ENCODE measurements at places on chromosomes 7 and 10.

- DNase-seq = no peak
These were observed 52.8 kb upstream of the GPR26 start for GRCh38 chr10:123613346-123613850.

DNA sequence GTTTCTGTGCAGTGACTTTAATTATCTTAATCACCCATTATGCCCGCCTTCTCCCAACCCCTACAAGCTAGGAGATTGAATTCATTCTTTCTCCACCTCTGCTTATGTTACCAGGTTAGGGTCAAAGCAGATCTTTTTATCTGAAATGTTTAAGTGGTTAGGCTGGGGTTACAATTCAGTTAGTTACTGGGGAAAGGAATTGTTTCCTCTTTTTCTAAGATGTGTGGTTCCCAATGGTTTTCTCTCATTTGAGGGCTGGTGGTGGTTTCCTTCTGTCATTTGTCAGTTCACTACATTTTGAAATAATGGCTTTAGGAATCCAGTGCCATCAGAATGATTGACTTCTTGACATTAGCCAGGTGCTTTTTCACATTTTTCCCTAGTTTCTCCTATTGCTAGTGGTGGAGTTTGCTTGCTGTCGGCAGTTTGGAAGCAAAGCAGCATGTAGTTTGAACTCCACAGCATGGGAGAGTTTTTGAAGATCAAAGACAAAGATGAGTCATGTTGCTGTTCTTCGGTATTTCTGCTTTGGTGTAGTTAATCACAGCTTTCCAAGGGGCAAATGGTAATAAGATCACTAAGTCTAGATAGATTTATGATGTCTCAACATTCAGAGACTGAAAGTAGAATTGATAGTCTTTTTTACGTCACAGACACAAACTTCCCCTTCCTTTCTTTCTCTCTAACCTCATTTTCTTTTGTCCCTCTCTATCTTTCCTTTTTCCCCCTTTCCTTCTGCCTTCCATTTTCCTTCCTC is 168.2 kb downstream of the SND1 start:
- DNase-seq = no peak

DNA sequence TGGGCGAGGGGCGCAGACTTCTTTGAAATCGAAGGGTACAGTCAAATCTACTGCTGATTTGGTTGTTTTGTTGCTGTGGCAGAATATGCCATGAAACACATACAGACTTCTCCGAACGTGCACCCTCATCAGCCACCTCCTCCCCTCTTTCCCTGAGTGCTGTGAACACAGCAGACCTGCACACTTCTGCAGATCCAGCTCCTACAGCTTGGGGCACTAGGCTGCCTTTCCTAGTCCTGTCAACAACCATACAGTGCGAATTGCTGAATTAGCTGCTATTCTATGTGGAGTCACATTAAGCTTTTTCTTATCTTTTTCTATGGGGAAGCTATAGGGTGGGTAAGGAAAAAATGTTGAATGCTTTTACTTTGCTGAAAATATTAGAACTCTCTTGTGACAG is 57.5 kb downstream of the COL17A1 start:
- DNase-seq = no peak

GRCh38 chr7:159062569-159062968 is 82.1 kb downstream of the VIPR2 start:
- no peak for DNase-seq

DNA sequence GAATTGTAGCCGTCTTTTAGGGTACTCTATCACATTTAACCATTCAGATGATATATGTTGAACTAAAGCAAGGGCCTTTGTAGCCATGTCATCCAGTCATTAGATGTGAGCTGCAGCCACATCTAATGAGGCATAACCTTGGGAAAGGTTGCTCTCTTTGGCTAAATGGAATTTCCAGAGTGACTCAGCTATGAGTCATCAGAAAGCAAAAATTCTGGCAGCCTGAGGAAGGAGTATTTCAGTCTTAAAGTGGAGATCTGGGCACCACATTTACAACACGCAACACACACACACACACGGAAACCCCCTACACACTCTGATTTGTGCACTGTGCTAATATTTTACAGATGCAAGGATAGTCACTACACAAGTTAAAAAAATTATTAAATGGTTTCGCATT is 176.9 kb upstream of the ZWINT start:
- DNase-seq = no peak

DNA sequence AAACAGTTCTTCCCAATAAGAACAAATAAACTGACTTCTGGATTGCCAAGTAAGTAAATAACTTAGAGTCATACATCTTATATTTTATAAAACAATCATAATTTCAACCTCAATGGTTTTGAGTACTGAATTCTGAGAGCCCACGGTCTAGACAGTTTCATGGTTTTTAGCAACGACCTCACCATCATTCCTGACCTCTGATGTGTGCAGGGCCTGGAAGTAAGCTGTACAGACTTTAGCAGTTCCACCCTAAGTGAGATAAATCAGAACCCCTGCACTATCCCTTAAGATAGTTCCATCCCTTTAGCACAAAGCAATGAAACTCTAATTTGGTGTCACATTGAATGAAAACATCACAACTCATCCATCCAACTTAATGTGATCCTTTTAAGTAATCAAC is 86.0 kb downstream of the NEBL start:
- DNase-seq = no peak

GRCh38 chr7:116707289-116707688 is 35.3 kb downstream of the MET start:
- DNase-seq = no peak

GRCh38 chr7:16934722-16935340 is 53.0 kb upstream of the AGR3 start:
- no peak for DNase-seq

DNA sequence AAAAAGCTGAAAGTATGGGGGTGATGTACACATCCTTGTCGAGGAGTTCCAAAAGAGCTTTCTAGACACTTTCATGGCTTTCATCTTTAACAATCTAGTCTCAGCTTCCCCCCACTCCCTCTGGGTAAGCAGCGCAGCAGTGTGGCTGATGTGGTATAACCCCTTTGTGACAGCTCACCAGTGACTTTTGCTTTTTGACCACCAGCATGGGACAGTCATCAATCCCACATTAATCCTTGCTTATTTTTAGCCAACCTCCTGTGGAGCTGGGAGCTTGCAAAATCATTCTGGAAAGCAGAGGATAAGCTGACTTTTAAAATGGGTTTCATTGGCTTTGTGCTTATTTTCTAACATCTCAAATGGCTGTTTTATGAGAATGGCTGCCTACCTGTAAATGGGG is 272.7 kb downstream of the HDAC9 start:
- no peak for DNase-seq
